ENCODE measurements at places on chromosomes 16 and 17.

GRCh38 chr17:17467720-17468119 lies 9.1 kb upstream of the MED9 start:
- DNase-seq, result no peak

- no peak for DNase-seq
Measured at GRCh38 chr17:73493956-73494926, 150.0 kb downstream of the SDK2 start.

DNA sequence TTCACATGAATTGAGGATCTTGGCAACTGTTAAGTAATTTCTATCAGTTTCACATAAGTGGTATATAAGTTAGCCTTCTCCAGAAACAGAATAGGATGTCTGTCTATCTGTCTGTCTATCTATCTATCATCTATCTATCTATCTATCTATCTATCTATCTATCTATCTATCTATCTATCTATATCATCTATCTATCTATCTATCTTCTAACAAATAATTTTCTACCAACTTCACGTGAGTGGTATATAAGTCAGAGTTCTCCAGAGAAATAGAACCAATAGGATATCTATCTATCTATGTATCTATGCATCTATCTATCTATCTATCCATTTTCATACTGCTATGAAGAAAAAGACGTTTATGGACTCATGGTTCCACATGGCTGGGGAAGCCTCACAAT lies 11.4 kb upstream of the SPACA3 start:
- DNase-seq, result no peak

- no peak for DNase-seq
Measured at GRCh38 chr16:87703071-87703470, 62.7 kb downstream of the KLHDC4 start.

DNA sequence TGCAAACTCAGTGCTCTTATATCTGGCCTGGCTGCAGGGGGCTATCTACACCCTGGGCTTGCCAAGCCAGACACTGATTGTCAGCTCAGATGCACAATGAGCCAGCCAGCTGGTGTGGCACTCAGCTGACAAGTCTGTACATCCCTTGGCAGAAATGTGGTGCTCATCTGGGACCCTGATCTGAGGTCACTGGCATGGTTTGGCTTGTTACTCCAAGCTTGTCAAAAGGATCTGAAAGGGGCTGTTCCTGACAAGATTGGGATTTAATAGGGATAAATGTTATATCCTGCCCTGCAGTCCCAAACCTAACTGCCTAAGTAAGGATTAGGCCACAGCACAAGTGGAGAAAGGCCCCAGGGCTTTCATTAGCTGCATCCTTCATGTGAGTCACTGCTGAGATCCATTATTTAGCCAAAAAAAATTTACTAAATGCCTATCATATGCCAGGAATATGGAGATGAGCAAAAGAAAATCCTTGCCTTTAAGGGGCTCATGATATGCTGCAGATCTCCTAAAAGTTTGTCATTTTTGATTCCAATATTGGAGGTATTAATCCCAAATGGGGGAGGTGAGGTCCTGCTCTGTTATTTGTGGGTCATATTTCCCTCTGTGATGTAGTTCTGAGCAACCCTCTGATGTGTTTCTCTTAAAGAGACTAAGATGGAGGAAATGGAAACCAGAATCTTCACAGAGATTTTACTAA lies 6.3 kb downstream of the SLC6A2 start:
- no peak for DNase-seq

DNA sequence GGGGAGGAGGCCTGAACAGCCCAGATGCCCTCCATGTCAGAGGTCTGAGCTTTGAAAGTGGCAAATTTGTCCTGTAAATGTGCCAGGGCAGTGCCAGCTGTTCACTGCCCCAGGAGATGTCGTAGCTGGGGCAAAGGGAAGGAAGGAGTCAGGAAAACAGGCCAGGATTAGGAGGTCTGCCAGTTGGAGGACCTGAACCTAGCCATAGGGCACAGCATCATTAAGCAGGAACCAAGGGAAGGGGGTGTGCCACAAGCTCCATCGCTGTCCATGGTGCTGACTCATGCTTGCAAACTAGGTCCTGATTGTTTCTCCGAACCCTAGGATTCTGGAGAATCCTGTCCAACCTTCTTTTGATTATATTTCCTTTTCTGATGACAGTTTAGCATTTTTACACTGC lies 124.2 kb downstream of the TMEM132E start:
- no peak for DNase-seq

GRCh38 chr16:23801378-23801777 lies 34.4 kb upstream of the PRKCB start:
- peak; percentile 28 for DNase-seq

DNA sequence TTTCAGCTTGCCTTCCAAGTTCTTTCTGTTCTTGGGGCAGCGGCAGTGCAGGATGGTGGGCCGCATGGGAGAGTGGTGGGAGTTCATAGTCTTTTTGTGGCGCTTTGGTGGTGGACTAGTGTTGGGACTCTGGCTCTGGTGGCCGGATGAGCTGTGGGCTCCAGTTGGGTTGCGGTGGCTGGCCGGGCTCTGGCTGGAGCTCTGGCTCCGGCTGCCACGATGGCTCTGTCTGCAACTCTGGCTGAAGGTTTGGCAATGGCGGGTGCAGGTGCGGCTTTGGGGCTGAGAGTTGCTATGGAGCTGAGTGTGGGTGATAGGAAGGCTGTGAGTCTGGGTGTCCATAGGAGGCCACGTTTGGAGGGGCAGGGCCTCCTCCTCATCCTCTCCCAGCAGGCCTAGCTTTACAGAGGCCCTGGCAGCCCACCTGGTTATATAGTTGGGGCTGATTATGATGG lies at the start of gene TNP2:
TSS of gene TNP2 (minus strand) at position 405 of the 455 bp plus-strand sequence. CDS start at position 342, 63 bp downstream.
- no peak for DNase-seq

DNA sequence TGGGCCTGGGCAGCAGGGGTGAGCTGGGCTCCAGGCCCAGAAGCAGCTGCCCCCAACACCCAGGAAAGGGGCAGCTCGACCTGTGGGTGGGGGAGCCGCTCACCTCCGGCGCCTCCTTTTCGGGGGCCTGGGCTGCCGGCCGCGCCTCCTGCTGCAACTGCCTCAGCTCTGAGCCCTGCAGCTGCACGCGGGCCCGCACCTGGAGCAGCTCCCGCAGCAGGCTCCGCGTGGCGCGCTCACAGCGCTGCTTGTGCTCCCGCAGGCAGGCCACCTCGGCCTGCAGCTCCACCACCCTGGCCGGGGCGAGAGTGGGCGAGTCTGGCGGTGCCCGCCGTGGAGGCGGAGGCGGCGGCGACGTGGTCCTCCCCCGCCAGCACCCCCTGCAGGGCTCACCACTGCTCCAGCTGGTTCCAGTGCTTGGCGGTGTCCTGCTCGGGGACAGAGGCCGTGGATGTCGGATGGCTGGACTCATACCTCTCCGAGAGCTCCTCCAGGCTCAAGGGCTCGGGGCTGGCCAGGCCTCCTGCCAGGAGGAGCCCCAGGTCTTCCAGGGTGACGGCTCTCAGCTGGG lies 868 bp downstream of the CCDC154 start:
- no peak for DNase-seq

DNA sequence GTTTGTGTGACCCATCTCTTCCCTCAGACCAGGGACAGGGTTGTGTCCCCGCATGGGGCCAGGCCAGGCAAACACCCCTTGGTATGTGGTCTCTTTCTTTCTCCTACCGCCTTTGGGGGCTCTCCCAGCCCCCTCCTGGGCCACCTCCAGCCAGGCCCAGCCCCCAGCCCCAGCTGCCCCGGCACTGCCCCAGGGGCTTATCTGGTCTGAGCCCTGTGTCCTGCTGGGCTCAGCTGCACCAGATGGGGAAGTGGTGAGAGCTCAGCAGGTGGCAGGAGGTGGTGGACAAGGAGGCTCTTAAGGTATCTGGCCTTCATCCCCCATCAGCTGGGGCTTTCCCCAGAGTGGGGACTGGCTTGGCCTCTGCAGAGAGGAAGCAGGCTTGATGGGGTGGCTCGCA lies 8.7 kb downstream of the ADAM11 start:
- no peak for DNase-seq

- no peak for DNase-seq
Measured at GRCh38 chr17:50806141-50806643, 29.2 kb upstream of the WFIKKN2 start.

DNA sequence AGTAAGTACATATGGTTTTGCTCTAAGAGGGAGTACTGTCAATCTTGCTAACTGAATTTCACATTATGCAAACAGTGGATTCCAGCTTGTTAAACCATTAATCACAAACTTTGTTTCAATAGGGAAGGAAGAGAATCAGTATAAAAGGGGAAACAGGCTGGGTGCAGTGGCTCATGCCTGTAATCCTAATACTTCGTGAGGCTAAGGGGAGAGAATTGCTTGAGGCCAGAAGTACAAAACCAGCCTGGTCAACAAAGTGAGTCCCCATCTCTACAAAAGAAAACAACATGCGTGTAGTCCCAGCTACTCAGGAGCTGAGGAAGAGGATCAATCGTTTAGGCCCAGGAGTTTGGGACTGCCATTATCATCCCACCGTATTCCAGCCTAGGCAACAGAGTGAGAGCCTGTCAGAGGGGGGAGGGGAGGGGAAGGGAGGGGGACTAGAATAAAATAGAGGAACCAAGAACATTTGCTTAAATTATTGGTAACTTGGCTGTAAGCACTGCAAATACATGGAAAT lies 65.7 kb downstream of the FBXL20 start:
- DNase-seq, result no peak

- DNase-seq, result no peak
Measured at GRCh38 chr16:74591876-74592650, 14.9 kb downstream of the GLG1 start.

DNA sequence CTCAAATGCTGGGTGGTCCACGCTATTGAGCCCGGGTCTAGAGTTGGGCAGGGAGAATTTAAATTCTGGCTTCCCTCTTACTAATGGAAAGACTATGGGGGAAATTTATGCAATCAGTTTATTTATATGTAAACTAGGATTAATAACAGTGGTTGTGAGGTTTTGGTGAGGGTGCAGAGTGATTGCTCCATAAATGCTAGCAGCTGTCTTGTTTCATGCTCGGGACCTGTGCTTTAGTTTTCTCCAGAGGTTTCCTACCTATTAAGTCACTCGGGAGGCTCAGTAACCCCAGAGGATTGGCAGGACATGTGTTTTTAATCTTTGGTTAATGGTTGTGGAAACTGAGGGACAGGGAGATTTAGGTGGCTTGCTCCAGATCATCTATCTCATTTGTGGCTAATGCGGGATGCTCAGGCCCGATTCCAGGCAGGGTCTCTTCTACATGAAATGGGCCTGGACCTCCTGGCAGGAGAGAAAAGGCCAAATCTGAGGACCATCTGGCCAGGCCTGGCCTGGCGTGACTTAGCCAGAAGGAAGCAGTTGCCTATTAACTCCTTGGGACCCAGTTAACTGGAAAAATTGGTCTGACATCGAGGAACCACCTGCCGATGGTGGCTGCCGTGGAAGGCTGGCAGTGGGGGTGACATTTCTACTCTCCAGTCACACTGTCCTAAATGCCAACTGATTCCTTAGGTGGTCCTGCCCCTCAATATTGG lies 2.1 kb downstream of the PRCD start:
- no peak for DNase-seq

- DNase-seq, result no peak
Measured at GRCh38 chr16:51967646-51968045, 579.3 kb downstream of the TOX3 start.

DNA sequence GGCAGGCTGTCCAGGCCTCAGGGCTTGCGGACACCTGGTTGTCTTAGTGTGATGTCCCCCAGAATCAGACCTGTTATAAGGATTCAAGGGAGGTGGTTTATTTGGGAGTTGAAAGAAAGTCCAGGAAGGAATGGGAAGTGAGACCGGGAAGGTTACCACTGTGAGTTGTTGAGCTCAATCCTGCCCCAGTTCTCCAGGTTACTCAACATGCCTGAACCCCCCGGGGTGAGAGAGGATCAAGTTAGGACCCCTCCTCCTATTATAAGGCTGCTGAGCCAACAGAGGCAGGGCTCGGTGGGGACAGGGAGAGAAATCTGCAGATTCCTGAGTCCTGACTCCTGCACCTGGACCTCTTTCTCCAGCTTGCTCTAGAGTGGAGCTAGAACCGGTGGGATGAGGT lies 86.4 kb downstream of the MRM1 start:
- no peak for DNase-seq

- no peak for DNase-seq
Measured at GRCh38 chr17:30584810-30585209, 107.6 kb downstream of the GOSR1 start.

DNA sequence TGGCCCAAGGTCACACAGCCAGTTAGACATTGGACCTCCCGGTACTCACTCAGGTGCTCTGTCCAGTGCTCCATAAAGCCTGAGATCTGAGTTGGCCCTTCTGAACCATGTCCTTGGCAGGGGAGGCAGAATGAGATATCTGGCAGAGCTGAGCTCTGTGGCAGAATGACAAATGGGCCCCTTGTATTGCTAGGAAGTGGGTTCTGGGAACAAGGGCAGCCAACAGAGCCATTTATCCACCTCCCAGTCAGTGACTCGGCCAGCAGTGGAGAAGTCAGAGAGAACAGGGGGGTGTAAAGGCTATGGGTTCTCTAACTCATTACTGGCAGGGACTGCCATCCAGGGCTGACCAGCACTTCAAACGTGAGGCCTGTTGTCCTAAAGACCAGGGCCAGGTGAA lies 117.1 kb upstream of the NLRP1 start:
- no peak for DNase-seq

GRCh38 chr16:8686031-8686621 lies 11.7 kb downstream of the ABAT start:
- no peak for DNase-seq

GRCh38 chr17:14351493-14351892 lies 50.6 kb downstream of the HS3ST3B1 start:
- no peak for DNase-seq

DNA sequence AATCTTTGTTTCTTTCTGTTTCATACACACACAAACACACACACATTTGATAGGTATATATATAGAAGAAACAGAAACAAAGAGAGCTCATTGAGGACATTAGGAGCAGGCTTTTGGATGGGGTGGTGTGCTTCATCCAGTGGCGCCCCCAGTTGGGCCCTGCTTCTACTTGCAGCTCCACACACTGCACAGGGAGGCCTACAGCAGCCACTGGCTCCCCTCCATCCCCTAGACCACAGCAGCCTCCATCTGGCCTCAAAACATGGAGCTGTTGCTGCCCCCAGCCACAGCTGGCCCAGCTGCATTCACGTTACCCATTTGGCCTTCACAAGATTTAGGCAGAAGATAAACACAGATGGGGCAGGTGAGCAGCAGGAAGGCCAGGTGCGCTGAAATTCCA lies 33.1 kb upstream of the NF1 start:
- DNase-seq, result no peak

DNA sequence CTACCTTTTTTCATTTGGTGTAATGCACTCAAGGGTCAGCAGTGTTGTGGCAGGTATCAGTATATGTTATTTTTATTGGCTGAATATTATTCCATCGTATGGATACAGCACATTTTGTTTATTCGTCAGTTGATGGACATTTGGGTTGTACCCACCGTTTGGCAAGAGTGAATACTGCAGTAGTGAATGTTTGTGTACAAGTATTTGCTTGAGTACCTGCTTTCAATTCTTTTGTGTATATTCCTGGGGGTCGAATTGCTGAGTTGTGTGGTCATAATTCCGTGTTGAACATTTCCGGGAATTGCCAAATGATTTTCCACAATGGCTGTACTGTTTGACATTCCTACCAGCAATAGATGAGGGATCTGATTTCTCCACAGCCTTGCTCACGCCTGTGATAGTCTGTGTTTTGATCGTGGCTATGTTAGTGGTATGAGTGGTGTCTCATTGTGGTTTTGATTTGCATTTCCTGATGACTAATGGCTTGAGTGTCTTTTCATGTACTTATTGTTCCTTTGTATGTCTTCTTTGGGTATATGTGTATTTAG lies 108.4 kb downstream of the OR1D5 start:
- peak; percentile 18 for DNase-seq

All from NCI-H748 treated with DMSO at 0.1 percent for 48 hours (cell line).